Thyroid gland (tissue), 4 donors: ENCODE measurements at places on chromosomes 4 and X.

DNA sequence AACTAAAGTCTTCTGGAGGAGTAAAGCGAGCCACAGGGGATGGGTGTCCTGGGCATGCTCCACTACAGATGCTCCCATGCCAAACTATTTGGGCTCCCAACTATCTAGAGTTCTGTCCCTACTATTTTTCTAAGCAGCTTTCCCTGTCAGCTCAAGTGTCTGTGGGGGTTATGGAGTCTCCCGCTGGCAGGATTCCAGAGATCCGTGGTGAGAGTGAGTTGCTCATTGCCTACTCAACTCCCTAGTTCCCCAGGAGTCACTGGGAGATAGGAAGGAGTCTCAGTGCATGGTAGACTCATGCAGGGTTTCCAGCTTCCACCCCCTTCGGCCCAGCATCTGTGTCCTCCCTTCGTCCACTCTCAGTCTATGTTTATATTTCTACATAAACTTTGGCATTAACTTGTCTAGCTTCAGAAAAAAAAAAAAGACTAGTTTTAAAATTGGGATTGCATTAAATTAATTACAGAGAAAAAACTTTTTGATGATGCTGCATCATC is 55.1 kb upstream of the INPP4B start:
- no peaks in the 10 kb centered on the region for H3K4me1 ChIP-seq
- no peak overlapping the region for H3K27ac ChIP-seq
- no peaks in the 10 kb centered on the region for H3K27me3 ChIP-seq
- DNase-seq = no peak
- no peak overlapping the region for H3K4me3 ChIP-seq

DNA sequence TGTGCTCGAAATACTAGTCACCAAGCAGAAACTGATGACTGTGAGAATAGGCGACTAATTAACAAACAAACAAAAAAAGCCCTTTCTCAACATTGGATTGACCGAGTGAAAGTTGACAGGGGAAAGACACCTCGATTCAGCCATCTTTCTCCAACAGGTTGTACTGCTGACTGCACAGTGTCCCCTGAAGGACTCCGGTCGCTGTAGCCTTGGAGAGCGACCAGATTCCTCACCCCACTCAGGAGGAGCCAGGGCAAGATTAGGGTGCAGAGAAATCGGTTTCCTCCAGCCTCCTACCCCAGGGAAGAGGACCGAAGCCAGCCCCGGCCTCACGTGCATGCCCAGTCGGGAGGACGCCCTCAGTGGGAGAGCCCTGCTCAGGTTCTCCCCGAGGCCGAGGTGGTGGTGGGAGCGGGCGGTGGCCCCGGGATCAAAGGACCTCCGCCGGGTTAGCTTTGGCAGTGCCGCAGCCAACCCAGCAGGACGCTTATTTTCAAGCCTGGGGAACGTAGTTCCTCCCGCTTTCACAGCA is 1.1 kb upstream of the RAP1GDS1 start:
- peak overlapping the region; percentile 72 for H3K4me3 ChIP-seq
- H3K36me3 ChIP-seq = no peaks in the 10 kb centered on the region
- H3K27me3 ChIP-seq = no peaks in the 10 kb centered on the region
- peaks cover 16% of the 10 kb centered on the region for H3K4me1 ChIP-seq

DNA sequence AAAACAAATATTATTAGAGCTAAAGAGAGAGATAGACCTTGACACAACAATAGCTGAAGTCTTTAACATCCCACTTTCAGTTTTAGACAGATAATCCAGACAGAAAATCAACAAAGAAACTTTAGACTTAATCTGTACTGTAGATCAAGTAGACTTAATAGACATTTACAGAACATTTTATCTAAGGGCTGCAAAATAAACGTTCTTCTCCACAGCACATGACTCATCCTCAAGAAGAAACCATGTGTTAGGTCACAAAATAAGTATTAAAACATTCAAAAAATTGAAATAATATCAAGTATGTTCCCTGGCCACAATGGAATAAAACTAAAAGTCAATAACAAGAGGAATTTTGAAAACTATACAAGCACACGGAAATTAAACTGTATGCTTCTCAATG is 1510.3 kb upstream of the PCDH10 start:
- H3K27me3 ChIP-seq = no peaks in the 10 kb centered on the region
- H3K4me1 ChIP-seq = no peaks in the 10 kb centered on the region
- DNase-seq = no peak
- H3K4me3 ChIP-seq = no peak overlapping the region
- no peak overlapping the region for H3K27ac ChIP-seq

DNA sequence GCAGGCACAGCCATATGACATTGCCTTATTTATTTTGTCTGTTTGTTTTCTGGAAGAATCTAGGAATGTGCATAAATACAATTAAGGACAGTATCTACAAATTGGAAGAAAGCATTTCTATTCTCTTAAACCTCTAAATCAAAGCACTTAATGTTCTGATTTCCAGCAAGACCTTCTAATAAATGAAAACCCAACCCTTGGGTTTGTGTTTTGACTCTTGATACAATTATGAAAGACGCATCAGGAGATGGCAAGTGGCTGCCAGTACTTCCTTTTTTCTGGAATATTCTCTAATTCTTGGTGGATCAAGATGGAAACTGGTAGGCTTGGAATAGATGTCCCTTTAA is 437 bp upstream of the CPE start:
- no peaks in the 10 kb centered on the region for H3K36me3 ChIP-seq
- peak overlapping the region; percentile 84 for H3K27ac ChIP-seq
- peaks cover 7% of the 10 kb centered on the region for H3K4me1 ChIP-seq
- peak overlapping the region; percentile 43 for H3K4me3 ChIP-seq
